CD4-positive, alpha-beta T cell (primary cell): ENCODE measurements at places on chromosomes 12 and 14.

GRCh38 chr12:28343713-28344112 lies 153.5 kb downstream of the CCDC91 start:
- H3K36me3 ChIP-seq, result peaks cover 5% of the 10 kb centered on the region
- DNase-seq, result no peak
- H3K27ac ChIP-seq, result no peak overlapping the region
- no peaks in the 10 kb centered on the region for H3K4me1 ChIP-seq
- no peaks in the 10 kb centered on the region for H3K27me3 ChIP-seq
- H3K4me3 ChIP-seq, result no peak overlapping the region

- H3K36me3 ChIP-seq, result no peaks in the 10 kb centered on the region
- no peak overlapping the region for H3K27ac ChIP-seq
- no peak overlapping the region for H3K4me3 ChIP-seq
- no peaks in the 10 kb centered on the region for H3K27me3 ChIP-seq
- peaks cover 20% of the 10 kb centered on the region for H3K4me1 ChIP-seq
- peak; percentile 65 for DNase-seq
These were observed 3.0 kb upstream of the FNTB start for GRCh38 chr14:64983439-64984310.

DNA sequence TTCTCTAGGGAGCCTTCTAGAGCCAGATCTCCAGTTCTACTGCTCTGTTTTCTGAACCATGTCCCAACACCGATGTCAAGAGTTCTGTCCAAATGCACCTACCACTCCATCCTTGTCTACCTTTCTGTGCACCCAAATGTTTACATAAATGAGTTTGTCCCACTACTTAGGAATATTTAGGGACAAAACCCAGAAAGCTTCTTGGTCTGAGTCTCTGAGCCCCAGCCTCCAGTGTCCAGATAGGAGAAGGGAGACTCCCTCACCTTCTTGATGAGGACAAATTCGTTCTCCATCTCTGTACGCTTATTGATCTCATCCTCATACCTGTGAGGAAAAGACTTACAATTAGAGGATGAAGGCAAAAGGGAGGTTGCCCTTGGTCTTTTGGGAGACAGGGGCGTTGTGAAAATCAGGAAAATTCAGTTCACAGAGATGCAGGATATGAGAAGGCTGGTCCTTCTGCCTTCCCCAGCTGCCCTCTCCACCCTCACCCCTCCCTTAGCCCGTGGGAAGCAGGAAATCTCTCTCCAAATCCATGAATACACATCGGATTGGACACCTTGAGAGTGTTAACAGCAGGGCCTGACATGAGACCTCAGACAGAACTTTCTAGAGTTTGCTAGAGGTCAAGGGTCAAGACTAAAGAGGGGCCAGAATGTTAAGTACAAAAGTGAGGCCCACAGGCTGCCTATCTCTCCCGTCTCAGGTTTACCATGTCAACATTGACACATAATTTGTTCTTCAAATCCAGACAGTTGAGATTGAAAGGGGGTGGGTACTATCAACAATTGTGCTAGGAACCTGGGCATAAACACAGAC lies 3.8 kb downstream of the KRT8 start:
- H3K4me1 ChIP-seq, result peaks cover 12% of the 10 kb centered on the region
- DNase-seq, result no peak
- H3K36me3 ChIP-seq, result no peaks in the 10 kb centered on the region
- H3K27ac ChIP-seq, result no peak overlapping the region

DNA sequence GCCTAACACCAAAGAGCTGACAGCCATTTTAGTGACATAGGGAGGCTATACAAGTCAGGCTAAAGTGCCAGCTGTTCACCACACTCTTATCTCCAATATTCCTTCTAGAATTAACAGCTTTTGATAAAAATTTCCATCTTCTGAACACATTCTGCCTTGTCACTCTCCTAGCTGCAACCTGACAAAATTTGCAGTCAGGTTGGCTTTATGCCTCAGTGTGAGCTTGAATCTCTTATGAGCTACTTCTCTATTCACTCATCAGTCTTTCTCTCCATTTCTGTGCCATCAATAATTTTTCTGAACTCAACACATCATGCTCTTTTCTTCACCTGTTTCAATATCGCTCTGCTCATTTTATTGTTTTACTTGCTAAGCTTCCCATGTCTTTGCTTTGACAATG lies 50.2 kb downstream of the TMTC1 start:
- no peak overlapping the region for H3K27ac ChIP-seq
- H3K27me3 ChIP-seq, result no peaks in the 10 kb centered on the region
- no peak overlapping the region for H3K4me3 ChIP-seq

- DNase-seq, result no peak
- no peaks in the 10 kb centered on the region for H3K27me3 ChIP-seq
- H3K4me3 ChIP-seq, result no peak overlapping the region
- H3K4me1 ChIP-seq, result no peaks in the 10 kb centered on the region
- no peak overlapping the region for H3K27ac ChIP-seq
These were observed 60.4 kb downstream of the MAP4K5 start for GRCh38 chr14:50471838-50472465.

GRCh38 chr12:131008913-131009270 lies 55.2 kb downstream of the ADGRD1 start:
- no peak overlapping the region for H3K27ac ChIP-seq
- no peaks in the 10 kb centered on the region for H3K27me3 ChIP-seq
- H3K36me3 ChIP-seq, result no peaks in the 10 kb centered on the region
- no peak for DNase-seq
- no peaks in the 10 kb centered on the region for H3K4me1 ChIP-seq

- H3K4me3 ChIP-seq, result no peak overlapping the region
- no peak overlapping the region for H3K27ac ChIP-seq
- H3K36me3 ChIP-seq, result no peaks in the 10 kb centered on the region
These were observed 39.0 kb upstream of the ITPR2 start for GRCh38 chr12:26871985-26872384.

DNA sequence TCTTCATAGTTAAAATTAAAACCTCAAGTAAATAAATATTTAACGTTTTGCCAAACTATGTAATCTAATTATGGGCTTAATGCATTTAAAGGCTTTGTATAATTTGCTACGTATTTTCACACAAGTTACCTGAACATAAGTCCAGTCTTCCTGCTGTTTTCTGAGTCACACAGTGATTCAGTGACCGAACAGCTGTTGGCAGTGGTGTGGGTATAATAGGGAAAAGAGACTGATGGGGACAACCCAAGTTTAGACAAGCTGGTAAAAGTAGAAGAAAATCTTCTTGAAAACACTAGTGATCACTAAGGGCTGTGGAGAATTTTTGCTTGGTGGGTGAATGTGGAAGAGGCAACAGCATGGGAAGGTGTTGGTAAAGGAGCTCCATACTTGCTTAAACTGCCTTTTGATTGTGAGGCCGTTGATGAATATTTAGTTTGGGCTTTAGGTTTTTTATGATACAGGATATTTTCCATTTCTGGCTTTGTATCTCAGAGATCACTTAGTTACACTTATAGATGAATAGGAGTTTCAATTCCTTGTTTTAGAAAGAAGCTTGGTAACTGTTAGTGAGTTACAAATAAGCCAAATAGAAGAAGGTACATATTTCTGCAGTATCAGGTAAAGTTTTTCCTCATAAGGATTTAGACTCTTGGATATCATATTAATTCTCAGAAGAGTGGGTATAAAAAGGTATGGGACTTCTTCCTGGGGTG lies 23.9 kb downstream of the LRRK2 start:
- no peak overlapping the region for H3K4me3 ChIP-seq
- no peak for DNase-seq
- no peaks in the 10 kb centered on the region for H3K36me3 ChIP-seq
- no peaks in the 10 kb centered on the region for H3K4me1 ChIP-seq

GRCh38 chr12:65867394-65867793 lies 43.1 kb downstream of the HMGA2 start:
- no peaks in the 10 kb centered on the region for H3K4me1 ChIP-seq
- H3K4me3 ChIP-seq, result no peak overlapping the region
- no peak for DNase-seq
- no peaks in the 10 kb centered on the region for H3K36me3 ChIP-seq
